ENCODE measurements at places on chromosomes 5 and 9.

- peak; percentile 87 for DNase-seq
Measured at GRCh38 chr5:96146675-96147074, 185.0 kb upstream of the ELL2 start.

GRCh38 chr9:101536938-101537337, 3.3 kb downstream of the RNF20 start:
- peak; percentile 22 for DNase-seq

GRCh38 chr9:115972362-115972761, 181.2 kb upstream of the PAPPA start:
- no peak for DNase-seq

- peak; percentile 56 for DNase-seq
Measured at GRCh38 chr5:60287174-60287771, 393.7 kb upstream of the PDE4D start.

GRCh38 chr9:131320031-131320685, 30.6 kb downstream of the PLPP7 start:
- no peak for DNase-seq

DNA sequence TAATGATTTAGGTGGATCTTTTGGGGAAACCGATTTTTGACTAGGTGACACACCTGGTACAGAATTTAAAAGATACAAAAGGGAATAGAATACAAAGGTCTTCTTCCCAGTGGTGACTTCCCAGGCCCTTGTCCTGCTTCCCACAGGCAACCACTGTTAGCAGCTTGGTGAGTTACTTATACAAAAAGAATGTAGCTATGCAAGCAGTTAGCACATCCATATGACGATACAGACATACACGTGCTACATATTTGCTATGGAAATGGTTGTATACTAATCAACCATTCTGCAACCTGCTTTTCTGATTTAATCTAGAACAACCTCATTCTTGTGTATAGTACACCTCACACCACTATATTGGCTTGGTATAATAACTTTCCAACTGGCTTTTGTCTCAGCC, 51.0 kb downstream of the OTULIN start:
- peak; percentile 31 for DNase-seq

GRCh38 chr5:94705427-94705826, 87.0 kb downstream of the SLF1 start:
- peak; percentile 24 for DNase-seq

DNA sequence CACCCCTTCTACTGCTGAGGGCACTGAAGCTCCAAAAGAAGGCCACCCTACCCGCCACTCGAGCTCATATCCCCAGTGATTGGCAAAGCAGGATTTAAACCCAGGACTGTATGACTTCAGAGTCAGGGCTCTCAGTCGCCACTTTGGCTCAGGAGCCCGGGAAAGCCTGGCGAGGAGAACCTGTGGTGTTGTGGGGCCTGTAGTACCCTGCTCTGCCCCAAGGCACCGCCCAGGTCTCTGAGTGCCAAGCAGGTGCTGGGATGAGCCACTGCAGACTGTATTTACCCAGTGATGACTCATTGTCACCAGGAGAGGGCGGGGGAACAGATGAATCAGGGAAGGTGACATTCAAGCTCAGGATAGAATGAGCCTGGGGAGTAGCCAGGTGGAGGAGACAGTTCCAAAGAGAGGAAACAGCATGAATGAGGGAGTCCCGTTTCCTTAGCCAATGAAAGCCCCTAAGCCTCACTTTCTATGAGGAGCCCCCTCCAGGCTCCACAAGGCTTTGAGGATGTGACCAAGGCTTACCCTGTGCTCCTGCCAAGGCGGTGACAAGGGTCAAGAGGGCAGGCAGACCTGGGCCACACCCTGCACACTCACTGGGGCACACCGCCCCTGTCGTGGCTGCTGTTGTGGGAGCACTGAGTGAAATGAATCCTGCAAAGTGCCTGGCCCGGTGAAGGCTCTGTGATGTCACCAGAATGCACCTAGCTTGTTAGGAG, 17.8 kb upstream of the DPM2 start:
- DNase-seq = no peak

DNA sequence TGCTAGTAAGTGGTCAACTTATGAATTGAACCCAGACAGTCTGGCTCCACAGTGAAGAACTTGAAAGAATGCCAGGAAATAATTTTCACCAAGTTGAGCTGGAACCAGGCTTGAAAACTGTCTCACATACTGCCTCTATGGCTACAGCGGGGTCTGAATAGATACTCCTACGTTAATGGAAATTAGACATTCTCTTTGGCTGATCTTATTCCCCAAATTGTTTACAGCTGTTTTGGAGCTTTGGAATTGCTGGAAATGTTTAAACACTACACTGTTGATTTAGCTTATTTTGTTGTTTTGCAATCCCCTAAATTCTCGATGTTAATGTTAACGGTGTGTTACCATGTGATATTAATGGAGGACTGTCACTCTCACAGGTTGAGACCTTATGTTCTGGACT, 146.4 kb downstream of the FBXL7 start:
- DNase-seq = peak; percentile 57

GRCh38 chr9:107960916-107961315, 471.3 kb upstream of the KLF4 start:
- no peak for DNase-seq

DNA sequence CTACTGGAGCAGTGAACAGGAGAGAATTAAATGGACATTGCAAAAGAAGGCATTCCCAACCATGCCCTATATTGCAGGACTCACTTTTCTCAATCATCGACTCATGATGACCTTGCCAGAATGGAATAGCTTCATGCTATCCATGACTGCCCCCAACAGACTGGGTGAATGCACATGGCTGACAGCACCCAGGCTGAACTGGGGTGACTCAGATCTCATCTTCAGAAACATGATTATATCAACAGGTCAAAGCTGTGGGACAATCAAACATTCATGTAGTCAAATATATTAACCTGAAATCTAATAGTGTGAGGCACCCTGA, 34.7 kb upstream of the MIER3 start:
- DNase-seq = no peak

DNA sequence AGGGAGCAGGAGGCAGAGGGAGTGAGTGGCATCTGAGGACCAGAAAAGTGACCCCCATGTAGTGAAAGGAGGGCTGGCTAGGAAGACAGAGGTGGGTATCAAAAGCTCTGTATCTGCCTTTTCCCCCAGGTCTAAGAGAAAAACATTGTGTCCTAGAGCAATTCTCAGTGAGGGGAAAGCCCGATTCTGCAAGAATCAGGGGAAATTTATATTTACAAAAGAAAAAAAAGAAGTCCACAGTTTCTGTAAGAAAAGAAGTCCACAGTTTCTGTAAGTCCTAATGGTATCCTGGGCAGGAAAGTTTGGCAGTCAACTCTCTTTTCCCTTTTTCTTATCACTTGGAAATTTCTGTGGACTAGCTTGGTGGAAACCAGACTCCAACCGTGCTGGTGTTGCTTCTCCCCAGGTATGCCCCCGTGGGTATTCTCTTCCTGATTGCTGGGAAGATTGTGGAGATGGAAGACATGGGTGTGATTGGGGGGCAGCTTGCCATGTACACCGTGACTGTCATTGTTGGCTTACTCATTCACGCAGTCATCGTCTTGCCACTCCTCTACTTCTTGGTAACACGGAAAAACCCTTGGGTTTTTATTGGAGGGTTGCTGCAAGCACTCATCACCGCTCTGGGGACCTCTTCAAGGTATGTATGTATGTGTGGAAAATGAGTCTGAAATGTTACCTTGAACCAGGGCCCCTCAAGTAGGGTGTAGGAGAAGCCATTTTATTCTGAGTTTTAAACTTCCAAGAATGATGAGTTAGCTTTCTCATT, 73.0 kb downstream of the SLC1A3 start:
- no peak for DNase-seq

DNA sequence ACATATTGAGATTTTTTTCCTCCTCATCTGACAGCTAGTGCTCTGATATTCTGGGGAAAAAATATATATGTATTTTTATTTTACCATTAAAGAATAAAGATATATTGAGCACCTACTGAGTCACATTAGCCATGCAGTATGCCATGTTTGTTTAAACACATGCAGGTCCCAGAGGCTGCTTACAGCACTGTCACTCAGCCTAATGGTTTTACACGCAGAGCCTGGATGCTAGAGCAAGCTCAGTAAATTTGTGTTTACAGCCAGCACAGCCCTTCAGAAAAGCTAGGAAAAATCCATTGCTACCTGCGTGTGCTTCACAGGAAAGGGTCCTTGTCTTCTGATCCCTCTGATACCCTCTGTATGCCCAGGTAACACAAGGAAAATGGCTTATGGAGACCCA, 146.2 kb downstream of the SEMA6A start:
- no peak for DNase-seq

GRCh38 chr5:109690242-109690974, 681 bp downstream of the MAN2A1 start:
- DNase-seq = peak; percentile 33

GRCh38 chr9:2833096-2833495, 10.8 kb downstream of the PUM3 start:
- DNase-seq = no peak

DNA sequence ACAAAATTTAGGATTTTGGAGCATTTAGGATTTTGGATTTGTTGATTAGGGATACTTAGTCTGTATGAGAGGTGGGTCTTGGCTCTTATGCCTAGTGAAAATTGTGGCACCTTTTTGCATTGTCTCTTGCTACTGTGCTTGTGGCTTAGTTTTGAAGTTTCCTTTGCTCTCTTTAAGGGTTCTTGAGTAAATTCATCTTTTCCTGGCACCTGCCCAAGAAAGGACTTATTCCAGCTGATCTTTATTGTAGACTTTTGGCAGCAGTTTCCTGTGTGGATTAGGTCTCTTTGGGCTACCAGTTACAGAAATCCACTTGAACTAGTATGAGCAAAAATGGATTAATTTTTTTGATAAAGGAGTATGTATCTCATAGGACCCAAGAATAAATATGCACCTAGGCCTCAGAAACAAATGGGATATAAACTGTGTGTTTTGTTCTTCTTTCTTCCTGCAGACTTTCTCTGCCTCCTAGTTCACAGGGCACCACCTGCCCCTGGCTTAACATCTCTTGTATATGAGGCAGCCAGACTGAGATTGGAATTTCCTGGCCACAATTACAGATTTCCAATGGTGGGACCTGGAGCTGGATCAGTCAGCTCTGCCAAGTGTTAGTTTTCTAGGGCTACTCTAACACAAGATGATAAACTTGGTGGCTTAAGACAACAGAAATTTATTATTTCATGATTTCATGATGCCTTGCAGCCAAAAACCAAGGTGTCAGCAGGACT, 44.6 kb downstream of the FOCAD start:
- DNase-seq = peak; percentile 54

DNA sequence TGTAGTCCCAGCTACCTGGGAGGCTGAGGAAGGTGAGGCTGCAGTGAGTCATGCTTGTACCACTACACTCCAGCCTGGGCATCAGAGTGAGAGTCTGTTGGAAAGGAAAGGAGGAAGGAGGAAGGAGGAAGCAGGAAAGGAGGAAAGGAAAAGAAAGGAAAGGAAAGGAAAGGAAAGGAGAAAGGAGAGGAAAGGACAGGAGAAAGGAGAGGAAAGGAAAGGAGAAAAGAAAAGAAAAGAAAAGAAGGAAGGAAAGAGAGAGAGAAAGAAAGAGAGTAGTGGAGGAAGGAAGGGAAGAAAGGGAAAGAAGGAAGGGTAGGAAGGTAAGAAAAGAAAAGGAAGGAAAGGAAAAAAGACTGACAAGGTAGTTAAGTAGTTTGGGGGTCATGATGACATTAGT, 162.6 kb upstream of the SLC12A2 start:
- no peak for DNase-seq

GRCh38 chr5:34057569-34057968, 14.6 kb upstream of the C1QTNF3 start:
- DNase-seq = no peak

- DNase-seq = no peak
Measured at GRCh38 chr9:113503613-113504211, 40.2 kb downstream of the RGS3 start.

- no peak for DNase-seq
Measured at GRCh38 chr9:109379513-109379912, 58.7 kb upstream of the EPB41L4B start.

DNA sequence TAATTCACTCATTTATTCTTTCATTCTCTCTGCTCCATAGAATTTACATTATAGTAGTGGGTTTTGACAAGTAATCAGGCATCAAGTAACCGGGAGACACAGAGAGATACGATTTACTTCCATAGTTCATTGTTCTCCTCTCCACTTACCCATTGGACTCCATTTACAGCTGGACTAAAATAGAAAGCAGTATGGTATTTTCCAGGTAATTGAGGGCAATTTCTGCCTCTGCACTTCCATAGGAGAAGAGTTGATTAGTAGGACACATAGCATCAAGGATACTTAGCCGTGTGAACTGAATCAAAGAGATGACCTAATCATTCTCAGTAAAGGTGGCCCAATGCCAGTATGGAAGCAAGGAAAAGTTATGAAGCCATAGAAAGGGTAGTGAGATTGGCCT, 244.4 kb downstream of the COX7C start:
- no peak for DNase-seq

DNA sequence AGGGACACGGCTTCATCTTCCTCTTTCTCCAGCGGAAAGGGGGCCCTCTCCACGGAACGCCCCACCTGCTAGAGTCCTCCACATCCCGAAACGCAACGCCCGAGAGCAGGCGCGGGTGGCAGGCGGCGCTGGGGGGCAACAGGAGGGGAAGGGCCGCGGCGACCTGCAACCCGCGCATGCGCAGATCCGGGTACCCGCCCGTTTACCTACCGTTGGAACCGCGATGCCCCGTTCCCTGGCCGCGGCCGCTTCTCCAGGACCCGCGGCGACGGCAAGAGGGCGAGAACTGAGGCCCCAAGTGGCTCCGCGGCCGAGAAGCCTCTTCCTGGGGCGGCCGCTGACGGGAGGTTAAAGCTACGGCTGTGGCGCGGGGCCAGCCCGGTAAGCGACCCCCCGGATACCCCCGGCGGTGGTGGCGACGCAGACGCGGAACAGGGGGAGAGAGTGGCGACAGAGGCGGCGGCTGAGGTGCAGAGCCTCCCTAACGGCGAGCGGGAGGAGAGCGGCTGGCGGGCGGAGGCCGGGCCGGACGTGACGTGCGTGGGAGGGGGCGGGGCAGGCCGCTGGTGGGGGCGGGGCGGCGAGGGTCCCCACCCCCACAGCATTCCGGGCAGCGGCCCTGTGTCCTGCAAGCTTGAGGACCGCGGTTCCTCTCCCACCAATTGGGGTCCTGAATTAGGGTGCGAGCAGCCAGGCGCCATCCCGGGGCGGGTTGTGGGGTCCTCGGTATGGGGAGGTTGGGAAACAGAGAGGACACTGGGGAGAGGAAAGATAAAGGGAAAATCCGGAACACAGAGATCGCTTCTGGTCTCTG, at the start of gene FAM13B:
TSS of gene FAM13B (minus strand) at position 508 of the 814 bp plus-strand sequence. CDS start 13,968 bp downstream, outside the sequence.
- peak; percentile 72 for DNase-seq

- no peak for DNase-seq
Measured at GRCh38 chr5:159402856-159403255, 72.6 kb upstream of the IL12B start.
